Stimulated activated CD4-positive, alpha-beta T cell treated with anti-CD3 and anti-CD28 coated beads, Interleukin-1b, Interleukin-23, amount 100 ng/mL, for 24 hours (primary cell): ENCODE measurements at places on chromosomes 13 and 19.

DNA sequence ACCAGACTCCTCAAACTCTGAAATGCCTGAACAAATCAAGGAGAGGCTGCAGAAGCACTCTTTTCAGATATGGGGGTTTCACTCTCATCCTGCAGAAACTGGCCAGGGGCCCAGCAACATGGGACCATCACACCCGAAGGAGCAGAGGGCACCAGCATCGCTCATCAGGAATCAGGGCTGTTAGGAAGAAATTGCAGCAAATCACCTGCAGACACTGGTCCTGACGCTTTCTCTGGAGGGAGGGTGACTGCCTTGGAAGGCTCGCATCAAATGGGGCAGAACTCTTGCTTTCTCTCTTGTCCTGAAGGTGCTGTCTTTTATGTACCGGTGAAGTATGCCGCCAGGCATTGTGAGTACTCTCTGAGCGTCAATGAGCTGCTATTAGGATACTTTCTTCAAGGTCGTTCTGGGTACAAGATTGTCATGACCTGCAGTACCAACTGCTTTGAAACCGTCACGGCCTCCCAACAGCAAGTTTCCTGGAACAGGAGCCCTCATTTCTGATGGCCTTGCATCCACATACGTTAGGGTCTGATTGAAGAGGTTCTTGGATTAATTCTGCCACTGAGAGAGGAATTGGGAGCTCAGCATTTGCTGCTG is 155.7 kb upstream of the SOX1 start:
- DNase-seq: no peak

GRCh38 chr13:49110122-49110912 is 109.8 kb upstream of the MLNR start:
- peak; percentile 44 for DNase-seq

DNA sequence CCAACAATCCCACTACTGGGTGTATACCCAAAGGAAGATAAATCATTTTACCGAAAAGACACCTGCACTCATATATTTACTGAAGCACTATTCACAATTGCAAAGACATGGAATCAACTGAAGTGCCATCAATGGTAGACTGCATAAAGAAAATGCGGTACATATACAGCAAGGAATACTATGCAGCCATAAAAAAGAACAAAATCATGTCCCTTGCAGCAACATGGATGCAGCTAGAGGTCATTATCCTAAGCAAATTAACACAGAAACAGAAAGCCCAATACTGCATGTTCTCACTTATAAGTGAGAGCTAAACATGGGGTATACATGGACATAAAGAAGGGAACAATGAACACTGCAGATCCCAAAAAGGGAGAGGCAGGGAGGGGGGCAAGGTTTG is 2.7 kb upstream of the ZNF507 start:
- DNase-seq: no peak

GRCh38 chr19:12986726-12987125 is 8.5 kb upstream of the NFIX start:
- no peak for DNase-seq

DNA sequence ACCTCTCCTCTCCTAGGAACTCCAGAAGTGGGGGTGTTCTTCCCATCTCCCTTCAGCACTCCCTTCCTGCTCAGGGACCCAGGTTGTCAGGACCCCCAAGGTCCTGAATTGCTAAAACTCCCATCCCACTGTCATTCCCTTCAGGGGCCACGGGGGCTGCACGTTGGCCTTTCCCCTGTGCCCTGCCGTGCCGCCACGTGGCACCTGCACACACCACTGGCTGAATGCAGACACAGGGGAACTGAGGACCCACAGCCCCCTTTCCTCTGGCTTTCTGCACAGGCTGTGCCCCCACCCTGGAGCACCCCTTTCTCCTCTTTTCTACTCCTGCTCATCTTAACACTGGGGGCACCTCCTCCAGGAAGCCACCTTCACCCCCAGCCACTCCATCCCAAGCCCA is 9.0 kb downstream of the SHANK1 start:
- no peak for DNase-seq

DNA sequence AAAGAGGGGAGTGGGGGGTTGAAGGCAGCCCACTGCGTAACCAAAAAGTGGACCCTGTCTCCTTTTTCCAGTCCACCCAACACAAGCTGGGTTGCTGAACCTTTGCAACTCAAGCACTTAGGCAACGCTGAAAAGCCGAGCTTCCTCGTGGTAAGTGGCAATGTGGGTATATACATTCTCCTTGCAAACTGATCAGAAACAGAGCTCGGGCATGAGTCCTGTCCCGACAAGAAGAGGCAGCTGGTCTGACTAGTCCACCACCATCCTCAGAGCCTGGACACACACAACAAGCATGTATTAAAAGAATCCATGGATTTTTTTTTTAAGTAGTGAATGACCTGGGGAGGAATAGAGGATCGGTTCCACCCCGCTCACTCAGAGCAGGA is 240.6 kb upstream of the ZNF507 start:
- no peak for DNase-seq

GRCh38 chr19:33864311-33864850 is 67.7 kb downstream of the KCTD15 start:
- DNase-seq: no peak

GRCh38 chr19:11020982-11021759 is 60.3 kb downstream of the SMARCA4 start:
- no peak for DNase-seq

- no peak for DNase-seq
Measured at GRCh38 chr13:70125693-70126092, 17.4 kb upstream of the KLHL1 start.
